ENCODE measurements at places on chromosomes 5 and 9. TPM values are rescaled to one million over a fixed set of nuclear protein-coding genes. Genes with fewer than 3 reads are reported as not detected.

DNA sequence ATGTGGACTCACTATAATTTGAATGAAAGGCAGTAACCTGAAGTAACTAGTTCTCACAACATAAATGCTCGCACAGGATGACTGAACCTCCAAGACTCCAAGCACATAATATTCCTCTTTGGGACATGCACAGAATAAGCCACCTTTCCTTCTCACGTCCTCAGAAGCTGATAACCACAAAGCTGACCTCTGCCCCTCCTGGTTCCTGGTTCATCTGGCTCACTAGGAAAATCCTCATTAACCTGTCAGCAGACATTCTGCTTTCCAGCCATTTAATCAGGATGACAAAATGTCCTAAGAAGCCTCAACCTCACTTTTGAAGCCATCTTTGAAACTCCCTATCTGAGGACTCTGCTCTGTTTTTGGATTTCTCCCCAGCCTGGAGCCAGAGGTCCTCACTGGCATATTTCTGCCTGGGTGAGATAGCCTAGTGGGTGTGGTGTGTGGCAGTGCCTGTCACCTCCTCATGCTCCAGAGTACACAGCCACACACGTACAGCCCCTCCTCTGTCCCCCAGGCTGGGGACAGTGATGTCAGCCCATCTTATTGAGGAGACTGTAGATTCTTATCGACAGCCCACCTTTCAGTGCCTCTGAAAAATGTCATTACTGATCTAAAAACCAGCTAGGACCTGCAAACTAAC, 10.3 kb downstream of the ANKH start:
- no peak for DNase-seq

- DNase-seq, result no peak
Observed at GRCh38 chr5:142320851-142321560, 3.8 kb downstream of the SPRY4 start.

Gene GMCL2
- not detected for total RNA-seq

DNA sequence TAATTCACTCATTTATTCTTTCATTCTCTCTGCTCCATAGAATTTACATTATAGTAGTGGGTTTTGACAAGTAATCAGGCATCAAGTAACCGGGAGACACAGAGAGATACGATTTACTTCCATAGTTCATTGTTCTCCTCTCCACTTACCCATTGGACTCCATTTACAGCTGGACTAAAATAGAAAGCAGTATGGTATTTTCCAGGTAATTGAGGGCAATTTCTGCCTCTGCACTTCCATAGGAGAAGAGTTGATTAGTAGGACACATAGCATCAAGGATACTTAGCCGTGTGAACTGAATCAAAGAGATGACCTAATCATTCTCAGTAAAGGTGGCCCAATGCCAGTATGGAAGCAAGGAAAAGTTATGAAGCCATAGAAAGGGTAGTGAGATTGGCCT, 244.4 kb downstream of the COX7C start:
- no peak for DNase-seq

DNA sequence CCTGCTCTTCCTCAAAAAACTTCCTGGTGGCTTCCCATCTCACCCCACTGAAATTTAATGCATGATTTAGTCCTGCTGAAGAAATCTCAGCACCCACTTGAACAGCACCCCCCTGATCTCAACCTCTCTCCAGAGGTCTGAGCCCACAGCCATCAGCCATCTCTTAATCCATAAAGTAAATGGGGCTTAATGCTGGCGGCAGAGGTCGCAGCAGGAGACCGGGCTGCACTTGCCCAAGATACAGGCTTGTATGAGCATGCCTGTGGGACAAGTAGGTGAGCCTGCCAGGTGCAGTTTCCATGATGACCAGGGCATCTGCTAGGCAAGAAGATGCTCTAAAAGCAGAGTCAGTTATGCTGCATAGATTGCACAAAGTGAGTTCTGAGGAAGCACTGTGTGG, 52.4 kb upstream of the CTXN3 start:
- no peak for DNase-seq

Gene C5orf34
- 3.8 TPM for total RNA-seq

Measured in naive thymus-derived CD4-positive, alpha-beta T cell (primary cell).